ENCODE measurements at places on chromosomes 16 and 17. TPM values are rescaled to one million over a fixed set of nuclear protein-coding genes. Genes with fewer than 3 reads are reported as not detected.

- DNase-seq, result no peak
Observed at GRCh38 chr16:78884204-78884603, 716.3 kb downstream of the MAF start.

GRCh38 chr17:76578376-76578775, 7.3 kb downstream of the ST6GALNAC2 start:
- DNase-seq, result no peak

The KCNJ18 gene
- not detected for total RNA-seq

DNA sequence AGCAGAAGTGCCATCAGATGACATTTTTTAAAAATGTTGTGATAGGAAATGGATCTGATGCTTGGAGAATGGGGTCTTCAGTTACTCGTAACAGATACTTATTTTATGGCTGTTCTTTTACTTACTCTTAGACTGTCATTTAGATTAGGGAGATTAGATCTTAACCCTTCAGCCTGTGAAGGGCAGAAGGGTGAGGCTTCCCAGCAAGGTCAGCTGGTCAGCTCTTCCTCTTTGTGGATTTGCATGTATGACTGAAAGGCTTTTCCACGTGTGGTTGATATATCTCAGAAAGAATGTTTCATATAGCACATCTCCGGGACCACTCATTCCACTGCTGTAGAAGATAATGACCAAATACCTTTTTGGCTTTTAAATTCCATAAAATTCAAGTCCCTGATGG, 27.4 kb downstream of the GRB7 start:
- DNase-seq, result no peak

- no peak for DNase-seq
Observed at GRCh38 chr16:11734025-11734652, 8.5 kb downstream of the TXNDC11 start.

DNA sequence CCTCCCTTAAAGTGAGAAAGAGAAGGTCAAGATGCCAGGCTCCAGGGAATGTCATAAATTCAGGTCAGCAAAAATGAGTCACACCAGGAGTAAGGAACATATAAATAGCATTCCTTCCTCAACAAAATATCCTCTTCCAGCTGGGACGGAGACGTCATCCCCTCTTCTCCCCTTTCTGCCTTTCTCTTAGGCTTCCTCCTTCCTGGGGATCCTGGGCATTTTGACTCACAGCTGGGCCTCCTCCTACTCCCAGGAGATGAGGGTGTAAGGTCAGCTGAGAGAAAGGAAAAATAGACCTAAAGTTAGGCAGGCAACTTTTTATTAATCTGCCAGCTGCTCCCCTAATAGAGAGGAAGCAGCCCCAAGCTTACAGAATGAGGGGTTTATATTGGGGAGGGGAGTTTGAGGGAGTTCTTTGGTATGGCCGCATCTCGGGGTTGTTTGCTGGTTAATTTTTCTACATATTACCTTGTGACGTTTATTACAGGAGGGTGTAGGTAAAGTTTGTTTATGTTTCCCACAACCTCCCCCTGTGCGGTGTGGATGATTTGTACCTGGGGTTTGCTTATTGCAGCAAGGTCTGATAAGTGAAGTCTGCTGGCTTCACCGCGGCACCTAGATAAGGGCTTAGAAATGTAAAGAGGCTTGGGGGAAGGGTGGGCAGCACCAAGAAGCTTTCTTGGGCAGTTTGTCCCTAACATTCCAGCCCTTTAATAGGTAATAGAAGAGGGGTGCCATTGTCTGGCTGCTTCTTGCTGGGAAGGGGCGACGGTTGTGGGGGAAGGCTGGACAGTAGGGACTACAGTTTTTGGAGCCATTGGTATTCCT, 7.1 kb upstream of the ZNF747 start:
- DNase-seq, result peak; percentile 83

DNA sequence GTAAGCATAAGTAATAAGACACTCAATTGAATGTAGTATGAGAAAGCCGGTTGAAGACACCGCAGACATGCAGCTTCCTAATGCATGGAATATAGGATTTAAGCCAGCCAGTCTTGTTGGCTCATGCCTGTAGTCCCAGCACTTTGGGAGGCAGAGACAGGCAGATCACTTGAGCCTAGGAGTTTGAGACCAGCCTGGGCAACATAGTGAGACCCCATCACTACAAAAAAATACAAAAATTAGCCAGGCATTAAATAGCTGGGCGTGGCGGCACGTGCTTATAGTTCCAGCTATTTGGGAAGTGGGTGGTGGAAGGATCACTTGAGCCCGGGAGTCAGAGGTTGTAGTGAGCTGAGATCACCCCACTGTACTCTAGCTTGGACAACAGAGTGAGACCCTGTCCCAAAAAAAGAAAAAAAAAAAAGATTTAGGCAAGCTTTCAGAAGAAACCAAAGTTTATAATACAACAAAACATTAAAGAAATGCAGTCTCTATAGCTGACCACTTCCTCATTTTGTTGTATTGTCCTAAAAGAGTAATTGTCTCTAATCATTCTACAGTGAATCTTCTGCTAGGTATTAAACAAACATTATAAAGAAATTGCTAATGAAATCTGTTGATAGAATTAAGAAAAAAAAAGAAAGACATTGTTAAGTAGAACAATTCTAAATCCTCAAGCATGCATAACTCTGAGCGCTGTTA, 68.6 kb upstream of the KIFC3 start:
- no peak for DNase-seq

DNA sequence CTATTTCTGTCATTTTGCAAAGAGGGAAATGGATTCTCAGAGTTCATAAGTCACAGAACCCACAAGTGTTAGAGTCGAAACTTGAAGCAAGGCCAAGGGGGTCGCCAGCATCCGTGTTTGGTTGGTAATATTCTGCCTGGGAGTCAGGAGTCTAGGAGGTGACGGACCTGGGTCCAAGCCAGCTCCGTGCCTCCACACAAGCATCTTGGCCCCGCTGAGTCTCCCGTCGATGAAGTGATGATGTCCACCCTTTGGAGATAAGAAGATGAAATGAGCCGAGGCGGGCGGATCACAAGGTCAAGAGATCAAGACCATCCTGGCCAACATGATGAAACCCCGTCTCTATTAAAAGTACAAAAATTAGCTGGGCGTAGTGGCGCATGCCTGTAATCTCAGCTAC, 53.2 kb upstream of the TNRC6C start:
- DNase-seq, result no peak

The CHMP6 gene
- total RNA-seq, result 23.2 TPM

The SBK1 gene
- total RNA-seq, result 5.5 TPM

DNA sequence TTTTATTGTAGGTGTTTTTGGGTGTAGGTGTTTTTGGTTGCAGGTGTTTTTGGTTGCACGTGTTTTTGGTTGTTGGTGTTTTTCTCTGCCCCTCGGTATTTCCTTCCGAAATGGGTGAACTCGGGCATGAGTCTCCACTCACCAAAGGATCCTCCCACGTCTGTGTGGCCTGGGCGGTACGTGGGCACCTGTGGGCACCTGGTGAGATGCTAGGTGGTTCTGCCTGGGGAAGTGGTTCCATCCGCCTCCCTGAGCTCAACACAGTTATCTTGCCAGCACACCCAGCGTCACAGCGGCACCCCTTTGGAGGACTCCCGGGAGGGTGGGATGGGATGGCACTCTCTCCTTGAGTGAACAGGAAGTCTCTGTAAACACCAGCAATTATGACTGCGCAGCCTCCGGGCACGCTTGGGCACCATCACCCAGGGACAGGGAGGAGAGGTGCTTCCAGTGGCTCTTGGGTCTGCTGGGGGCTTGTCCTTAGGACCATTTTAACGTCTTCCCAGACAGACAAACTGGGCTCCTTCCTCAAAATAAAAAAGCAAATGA, 29.8 kb downstream of the COX4I1 start:
- DNase-seq, result no peak

DNA sequence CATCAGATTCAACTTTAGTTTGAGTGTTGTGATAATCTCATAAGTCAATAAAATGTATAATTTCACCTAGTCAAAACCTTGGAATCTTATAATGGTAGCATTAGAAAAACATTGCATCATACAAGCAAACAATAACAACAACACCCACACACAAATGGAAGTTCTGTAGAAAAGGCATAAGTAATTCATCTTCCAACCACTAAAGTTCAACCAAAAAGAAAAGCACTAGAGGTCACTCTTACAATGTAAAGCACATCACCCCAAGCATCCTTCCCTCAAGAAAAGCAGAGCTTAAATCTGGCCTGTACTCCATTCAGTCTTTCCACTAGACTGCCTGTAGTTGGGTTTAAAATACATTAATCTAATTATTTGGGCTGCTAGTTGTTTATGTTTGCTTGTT, 1.8 kb downstream of the CNTNAP4 start:
- DNase-seq, result peak; percentile 26

DNA sequence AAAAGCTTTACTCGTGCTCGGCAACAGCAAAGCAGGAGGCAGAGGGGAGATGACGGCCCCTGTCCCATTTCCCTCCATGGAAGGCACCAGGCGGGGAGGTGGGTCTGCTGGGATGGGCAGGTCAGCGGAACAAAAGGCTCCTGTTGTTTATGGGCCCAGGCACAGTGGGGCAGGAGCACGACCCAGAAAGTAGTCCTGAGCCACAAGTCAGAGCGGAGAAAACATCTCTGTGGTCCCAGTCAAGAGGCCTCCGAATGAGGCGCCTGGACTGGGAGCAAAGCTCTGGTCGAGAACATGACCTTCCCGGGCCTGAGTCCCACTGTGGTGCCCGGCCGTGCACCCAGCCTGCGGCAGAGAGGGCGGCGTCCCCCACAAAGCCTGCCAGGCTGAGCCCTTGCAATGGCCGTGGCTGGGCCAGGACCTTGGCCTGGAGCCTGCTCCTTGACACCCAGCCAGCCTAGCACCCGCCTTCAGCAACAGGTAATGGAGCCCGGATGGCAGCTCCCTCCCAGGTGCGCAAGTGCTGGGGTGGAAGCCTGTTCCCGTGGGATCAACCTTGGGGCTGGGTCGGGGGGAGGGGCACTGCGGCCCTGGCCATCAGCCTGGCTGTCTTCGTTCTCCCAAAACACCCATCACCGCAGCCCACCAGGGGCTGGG, 3.6 kb downstream of the RFNG start:
- DNase-seq, result no peak

- DNase-seq, result peak; percentile 93
Observed at GRCh38 chr17:16584273-16584995, 15.4 kb upstream of the ZNF287 start.

DNA sequence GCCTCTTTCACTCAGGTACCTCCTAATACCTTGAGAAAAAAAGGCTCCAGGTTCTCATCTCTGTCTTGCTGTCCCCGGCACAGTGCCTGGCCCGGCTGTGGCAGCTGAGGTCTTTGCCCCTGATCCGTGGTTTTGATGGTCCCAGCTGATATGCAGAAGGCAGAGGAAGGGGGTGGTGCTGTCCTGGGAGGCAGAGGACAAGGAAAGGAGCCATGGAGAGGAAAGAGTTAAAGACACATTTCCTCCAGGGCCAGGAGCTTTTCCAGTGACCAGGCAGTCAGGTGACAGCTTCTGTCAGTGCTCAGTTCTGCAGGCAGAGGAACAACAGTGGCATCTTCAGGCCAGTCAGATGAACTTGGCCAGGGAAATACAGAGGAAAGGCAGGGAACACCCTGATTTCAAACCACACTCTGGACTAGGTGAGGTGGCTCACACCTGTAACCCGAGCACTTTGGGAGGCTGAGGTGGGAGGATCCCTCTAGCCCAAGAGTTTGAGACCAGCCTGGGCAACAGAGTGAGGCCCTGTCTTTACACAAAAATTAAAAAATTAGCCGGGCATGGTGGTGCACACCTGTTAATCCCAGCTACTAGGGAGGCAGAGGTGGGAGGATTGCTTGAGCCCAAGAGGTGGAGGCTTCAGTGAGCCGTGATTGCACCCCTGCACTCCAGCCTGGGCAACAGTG, 3.3 kb upstream of the COG1 start:
- DNase-seq, result peak; percentile 75

GRCh38 chr16:4319454-4320421, 3.9 kb downstream of the GLIS2 start:
- DNase-seq, result no peak

DNA sequence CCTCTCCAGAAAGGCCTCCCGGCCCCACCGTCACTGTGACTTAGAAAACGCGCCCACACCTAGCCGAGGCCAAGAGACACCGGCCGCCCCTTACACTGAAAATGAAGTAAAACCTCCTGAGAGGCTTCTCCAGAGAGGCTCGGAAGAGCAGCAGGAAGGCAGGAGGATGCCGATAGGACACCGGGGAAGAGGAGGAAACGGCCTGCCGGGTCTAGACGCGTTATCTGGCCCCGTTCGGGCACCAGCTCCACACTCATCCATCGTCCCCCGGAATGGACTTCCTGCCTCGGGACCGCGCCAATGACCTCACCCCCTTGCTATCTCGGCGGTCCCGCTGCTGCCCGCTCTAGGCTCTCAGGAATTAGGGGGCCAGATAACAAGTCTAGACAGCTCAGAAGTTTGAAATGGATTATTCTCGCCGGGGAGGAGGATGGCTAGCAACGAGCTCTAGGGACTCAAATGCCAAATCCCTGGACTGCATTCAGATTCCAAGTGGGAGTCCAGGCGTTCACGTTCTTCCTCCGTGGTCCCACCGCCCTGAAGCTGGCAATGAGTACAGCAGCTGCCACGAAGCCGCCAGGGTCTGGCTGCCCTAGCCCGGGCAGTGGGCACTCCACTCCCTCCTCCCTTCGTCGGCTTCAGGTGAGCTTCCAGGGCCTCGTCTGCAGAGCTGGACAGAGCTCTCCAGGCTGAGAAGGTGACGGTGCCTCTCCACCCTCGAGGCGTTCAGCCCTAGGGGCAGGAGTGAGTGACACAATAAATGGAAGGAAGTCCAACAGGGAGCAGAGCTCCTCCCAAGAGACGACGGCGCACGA, 350.9 kb downstream of the FOXL1 start:
- DNase-seq, result no peak

- DNase-seq, result no peak
Observed at GRCh38 chr16:79725051-79725450, 124.5 kb upstream of the MAF start.

DNA sequence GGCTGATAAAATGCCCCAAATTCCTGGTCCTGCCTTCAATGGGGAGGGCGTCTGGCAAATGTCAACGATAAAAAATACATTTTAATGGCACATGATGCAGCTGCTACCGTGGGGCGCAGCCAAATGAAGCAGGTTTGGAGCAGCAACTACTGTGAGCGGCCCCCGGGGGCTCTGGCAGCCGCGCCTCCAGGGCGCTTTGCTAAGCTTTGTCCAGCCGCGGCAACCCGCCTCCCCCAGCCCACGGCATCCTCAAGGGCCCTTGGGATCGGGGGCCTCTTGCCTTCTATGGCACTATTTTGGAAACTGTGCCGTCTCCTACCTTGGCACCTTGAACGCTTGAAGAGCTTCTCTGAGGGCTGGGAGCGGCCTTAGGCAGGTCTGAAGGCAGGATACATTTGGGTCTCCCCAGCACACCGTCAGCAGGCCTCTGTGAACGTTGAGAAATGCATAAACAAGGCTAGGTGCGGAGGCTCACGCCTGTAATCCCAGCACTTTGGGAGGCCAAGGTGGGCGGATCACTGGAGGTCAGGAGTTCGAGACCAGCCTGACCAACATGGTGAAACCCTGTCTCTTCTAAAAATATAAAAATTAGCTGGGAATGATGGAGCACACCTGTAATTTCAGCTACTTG, 25.1 kb downstream of the TBX4 start:
- DNase-seq, result peak; percentile 35

The KRTAP9-8 gene
- total RNA-seq, result not detected

GRCh38 chr17:60827943-60828342, 150.3 kb downstream of the BCAS3 start:
- DNase-seq, result no peak

The ARHGAP44 gene
- total RNA-seq, result 3.3 TPM

The SOX9 gene
- total RNA-seq, result 46.2 TPM

The HSD17B1 gene
- 2.3 TPM for total RNA-seq

Data from Caco-2 (cell line).